Kidney epithelial cell (primary cell): ENCODE measurements at places on chromosomes 12 and 14. TPM values are rescaled to one million over a fixed set of nuclear protein-coding genes. Genes with fewer than 3 reads are reported as not detected.

GRCh38 chr12:52580496-52580895 is 6.9 kb upstream of the KRT74 start:
- no peak for DNase-seq

GRCh38 chr12:9707864-9708808 is 24.8 kb downstream of the CLECL1 start:
- DNase-seq = no peak

DNA sequence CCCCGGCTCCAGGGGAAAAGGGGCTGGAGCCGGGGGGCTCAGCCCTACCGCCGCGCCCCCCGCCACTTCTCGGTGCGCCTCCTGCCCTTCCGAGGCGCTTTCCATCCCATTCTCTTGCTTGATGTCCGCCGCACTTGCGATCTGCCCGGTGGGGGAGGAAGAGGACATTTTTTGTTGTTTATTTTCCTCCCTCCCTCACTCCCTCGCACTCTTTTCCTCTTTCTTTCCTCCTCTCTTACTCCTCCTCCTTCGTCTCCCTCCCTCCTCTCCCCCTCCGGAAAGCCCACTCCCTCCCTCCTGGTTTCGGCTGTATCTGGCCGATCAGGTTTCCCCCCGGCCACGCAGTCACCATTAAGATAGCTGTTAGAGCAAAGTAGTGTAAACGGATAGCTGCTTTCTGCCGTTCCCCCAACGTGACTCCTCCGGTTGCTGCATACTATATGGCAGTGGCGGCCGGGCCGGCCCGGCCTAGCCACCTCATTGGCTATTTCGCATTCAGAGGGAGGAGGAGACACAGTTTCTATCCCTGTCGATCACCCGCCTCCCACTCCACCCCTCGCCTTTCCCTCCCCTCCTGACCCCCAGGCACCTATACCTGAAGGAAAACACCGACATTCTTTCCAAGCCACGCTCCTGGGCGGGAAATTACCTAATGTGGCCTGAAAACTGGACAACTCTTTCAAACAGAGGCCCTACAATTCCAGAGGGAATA is at the start of gene SIX4:
TSS of gene SIX4 (minus strand) at position 445 of the 712 bp plus-strand sequence. CDS start at position 168, 277 bp downstream.
- DNase-seq = peak; percentile 37

DNA sequence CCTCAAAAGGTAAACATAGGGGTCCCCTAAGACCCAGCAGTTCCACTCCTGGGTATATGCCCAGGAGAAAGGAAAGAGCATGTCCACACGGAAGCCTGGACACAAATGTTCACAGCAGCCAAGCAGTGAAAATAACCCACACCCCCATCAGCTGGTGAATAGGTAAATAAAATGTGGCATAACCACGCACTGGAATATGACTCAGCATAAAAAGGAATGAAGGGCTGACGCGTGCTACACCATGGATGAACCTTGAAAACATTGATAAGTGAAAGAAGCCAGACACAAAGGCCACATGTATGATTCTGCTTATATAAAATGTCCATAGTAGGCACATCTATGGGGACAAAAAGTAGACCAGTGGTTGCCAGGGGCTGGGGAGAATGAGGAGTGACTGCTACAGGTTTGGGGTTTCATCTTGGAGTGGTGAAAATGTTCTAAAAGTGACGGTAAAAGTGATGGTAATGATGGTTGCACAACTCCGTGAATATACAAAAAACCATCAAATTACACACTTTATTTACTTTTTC is 3.8 kb upstream of the SCARB1 start:
- no peak for DNase-seq

- no peak for DNase-seq
Measured at GRCh38 chr12:100472325-100472724, 1.3 kb upstream of the NR1H4 start.

The GPX2 gene
- not detected in 2 replicates for total RNA-seq

The AHNAK2 gene
- total RNA-seq = 121 and 140 TPM in 2 replicates
